ENCODE measurements at places on chromosomes 2 and 18.

GRCh38 chr2:160252278-160252887 is 52.3 kb upstream of the ITGB6 start:
- no peak for DNase-seq

DNA sequence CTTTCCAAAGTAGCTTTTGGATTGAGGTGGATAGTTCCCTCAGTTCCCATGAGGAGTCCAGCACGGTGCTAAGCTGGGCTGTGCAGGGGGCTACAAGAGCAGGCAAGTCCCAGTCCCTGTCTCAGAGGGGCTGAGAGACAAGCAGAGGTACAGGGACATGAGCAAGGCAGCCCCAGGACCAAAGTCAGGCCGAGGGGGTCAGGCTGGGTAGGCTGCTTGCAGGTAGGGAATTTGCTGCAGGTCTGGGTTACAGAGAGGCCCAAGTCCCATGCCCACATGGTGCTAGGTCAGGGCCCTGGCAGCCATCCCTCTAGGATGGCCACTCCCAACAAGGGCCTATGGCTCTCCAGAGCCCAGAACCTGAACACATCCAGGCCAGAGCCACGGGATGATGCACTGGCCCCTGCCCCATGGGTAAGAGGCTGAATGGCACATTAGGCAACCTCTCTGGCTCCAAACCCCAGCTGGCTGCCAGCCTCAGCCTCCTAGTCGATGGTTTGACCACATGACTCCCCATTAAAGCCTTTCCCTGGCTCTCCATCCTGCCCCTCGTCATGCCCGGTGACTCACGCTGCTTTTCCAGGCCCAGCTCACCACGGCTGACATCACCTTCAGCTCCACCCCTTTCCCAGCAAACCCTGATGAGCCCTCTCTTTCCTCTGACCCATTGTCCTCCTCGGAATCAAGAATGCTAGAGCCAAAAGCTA is 83.7 kb downstream of the SDC1 start:
- peak; percentile 63 for DNase-seq

GRCh38 chr2:236309669-236310029 is 45.4 kb upstream of the ASB18 start:
- peak; percentile 65 for DNase-seq

- DNase-seq, result no peak
Observed at GRCh38 chr2:233108611-233109490, 48.7 kb downstream of the INPP5D start.

GRCh38 chr2:89851583-89851905 is 1160.1 kb downstream of the RPIA start:
- DNase-seq, result no peak

- no peak for DNase-seq
Observed at GRCh38 chr2:157980020-157980419, 103.9 kb upstream of the ACVR1 start.

GRCh38 chr2:3626812-3627499 is 31.0 kb upstream of the ALLC start:
- DNase-seq, result no peak

DNA sequence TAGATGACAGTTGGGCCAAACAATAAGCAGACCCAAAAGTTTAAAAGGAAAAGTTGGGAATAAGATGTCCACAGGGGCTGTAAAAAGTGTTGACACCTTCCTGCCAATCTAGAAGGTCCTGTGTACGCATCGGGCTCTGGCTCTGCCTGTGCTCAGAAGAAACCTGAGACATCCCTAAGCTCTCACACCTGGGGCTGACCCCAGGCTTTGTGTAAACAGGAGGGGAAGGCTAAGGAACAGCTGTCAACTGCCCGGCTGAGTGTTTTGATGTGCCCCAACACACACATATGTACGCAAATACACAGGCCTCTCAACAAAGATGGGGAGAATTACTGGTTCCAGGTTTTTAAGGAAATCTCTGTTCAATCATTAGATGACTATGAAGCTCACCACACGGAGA is 59.5 kb downstream of the TMEM131 start:
- no peak for DNase-seq

- DNase-seq, result no peak
Observed at GRCh38 chr2:188519136-188519535, 227.5 kb downstream of the GULP1 start.

DNA sequence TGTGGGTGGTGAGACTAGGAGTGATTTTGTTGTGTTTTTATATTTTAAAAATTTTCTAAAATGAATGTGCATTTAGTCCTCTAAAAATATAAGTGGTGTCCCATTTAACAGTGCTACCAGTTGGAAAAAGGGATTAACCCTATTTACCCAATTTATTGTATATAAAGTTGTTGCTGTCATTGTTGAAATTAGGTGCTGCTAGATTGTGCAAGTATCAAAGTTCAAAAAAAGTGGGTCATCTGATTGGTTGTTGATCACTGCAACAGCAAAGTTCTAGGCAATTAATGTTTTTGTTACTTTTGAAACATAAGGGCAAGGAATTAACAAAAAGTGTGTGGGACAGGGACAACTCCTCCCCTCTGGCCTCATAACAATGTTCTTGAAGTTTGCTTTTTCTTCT is 40.6 kb downstream of the ADNP2 start:
- DNase-seq, result no peak

DNA sequence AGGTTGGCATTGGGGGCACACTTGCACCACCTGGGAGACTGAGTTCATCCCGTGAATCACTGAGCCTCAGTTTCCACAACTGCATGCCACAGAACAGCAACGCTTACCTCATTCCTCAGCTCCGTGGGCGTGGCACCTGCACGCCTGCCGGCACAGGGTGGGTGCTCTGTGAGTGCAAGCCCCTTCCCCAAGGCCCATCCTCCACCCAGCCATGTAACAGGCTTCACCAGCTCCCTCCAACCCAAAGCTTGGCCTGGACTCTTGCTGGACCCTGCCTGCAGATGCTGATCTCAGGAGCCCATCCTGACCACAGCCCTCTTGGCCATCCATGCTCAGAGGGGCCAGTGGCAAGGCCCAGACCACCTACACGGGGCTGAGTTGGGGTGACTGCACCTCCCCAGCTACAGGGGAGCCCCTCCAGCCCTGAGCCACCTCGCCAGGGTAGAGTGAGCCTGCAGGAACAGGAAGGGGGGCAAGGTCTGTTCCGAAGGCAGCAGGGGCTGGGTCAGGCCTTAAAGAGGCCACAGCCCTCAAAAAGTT is 1.8 kb downstream of the PRLH start:
- DNase-seq, result no peak

GRCh38 chr2:102439065-102439695 is 16.2 kb downstream of the IL18RAP start:
- no peak for DNase-seq

- no peak for DNase-seq
Observed at GRCh38 chr18:24584813-24585212, 124.4 kb downstream of the HRH4 start.

DNA sequence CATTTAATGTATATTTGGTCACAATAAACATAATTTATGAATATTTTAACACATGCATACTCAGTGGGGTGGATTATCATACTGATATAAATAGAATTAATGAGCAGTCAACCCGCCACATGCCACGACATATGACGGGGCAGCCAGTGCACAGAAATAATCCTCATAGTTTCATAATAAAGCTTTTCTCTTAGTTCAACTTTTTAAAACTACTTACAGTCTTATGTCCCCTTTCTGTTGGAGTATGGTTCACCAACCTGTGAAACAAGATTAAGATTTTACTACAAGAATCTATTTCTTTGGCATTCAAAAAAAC is 75.6 kb upstream of the ETAA1 start:
- DNase-seq, result no peak

DNA sequence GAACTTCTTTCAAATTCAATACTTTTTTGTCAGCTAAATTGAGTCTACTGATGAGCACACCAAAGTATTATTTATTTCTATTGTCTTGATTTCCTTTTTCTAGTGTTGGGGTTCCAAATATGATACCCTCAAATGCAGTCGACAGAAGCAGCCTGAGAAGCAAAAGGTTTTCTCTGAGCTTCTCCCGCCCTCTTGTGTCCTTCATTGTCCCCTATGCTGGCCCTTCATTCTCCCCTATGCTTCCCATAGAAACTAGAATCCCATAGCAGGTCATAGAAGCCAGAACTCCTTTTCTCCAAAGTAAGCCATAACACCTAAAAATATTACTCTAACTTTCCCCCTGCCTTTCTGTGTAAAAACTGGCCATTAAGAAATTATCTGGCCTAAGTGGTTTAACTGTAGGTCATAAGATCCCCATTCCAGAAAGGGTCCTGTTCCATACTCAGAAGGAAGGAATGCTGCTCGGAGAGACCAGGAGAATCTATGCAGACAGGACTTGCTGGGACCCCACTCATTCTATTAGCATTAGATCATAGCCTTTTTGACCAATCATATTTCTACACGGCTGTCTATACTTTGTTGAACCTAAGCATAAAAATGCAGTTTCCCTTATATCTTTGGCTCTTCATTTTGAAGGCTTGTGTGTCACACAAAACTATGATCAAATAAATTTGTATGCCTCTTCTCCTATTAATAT is 764.6 kb upstream of the PKDCC start:
- no peak for DNase-seq

DNA sequence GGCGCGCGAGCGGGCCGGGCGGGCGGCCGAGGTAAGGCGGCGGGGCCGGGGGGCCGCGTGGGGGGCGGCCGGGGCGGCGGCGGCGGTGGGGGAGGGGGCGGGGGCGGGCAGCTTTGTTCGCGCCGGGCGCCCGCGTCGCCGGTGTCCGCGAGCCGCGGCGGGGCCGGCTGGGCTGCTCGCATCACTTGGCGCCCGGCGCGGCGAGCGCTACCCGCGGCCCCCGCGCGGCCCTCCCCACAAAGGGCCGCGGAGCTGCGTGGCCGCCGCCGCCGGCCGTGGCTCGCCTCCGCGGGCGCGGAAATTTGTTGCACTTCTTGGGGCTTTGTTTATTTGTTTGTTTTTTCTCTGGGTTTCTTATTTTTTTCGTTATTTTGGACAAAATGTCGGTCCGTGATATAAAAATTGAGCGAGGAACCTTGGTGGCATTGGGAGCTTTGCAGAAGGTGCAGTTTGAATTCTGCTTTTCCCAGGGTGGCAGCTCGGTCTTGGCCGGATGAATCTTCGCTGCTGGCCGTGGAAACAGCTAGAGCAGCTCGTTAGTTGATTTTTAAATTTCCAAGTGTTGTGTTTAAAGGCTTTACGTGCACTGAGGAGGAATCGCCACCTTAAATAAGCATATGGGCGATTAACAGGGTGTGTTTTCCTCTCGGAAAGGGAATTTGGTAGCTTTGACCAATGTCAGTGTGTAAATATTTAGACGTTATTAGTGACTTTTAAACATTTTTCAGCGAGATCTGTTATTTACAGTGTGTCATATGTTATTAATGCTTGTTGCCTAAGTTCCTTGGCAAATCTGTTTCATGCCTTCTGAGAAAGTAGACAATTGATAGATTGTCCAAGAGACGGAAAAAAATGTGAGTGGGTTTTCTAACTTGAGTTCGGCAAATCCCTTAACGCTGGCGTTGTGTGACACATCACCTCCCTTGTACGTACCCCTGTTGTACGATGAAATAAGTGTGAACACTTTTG is 822 bp downstream of the UBE2E3 start:
- DNase-seq, result no peak

DNA sequence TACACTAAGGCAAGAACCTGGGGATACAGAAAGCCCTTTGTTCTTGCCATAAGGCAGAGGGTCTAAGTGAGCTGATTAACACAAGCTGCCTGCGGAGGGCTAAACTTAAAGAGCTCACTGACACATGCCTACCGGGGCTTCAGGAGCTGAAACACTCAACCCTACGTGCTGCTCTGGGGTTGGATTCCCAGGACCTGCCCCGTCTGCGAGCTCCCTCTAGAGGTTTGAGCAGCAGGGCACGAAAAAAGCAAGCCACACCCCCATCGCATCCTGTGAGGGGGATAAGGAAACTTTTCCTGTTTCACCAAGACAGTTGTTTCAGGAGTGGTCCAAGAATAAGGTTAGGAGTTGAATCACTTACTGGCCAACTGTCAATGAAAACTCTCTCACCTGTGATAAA is 562.1 kb downstream of the TMX3 start:
- no peak for DNase-seq

- DNase-seq, result no peak
Observed at GRCh38 chr2:114488841-114489530, 46.5 kb downstream of the DPP10 start.

DNA sequence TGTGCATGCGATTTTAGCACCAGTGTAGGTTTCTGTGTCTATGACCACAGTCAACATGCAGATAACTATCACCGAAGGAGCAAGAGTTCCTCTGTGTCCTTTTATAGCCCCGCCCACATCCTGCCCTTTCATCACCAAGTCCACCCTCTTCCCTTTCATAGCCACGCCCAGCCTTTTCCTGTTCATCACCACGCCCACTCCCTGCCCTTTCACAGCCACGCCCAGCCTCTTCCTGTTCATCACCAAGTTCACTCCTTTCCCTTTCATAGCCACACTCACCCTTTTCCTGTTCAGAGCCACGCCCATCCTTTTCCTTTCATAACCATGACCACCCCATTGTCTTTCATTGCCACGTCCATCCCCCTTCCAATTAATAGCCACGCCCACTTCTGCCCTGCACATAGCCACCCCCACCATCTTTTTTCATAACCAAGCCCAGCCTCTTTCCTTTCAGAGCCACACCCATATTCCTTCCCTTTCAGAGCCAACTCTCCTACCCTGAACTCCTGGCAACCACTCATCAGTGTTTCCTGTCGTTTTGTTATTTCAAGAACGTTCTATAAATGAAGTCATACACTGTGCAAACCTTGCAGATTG is 273.9 kb downstream of the MYT1L start:
- DNase-seq, result no peak

DNA sequence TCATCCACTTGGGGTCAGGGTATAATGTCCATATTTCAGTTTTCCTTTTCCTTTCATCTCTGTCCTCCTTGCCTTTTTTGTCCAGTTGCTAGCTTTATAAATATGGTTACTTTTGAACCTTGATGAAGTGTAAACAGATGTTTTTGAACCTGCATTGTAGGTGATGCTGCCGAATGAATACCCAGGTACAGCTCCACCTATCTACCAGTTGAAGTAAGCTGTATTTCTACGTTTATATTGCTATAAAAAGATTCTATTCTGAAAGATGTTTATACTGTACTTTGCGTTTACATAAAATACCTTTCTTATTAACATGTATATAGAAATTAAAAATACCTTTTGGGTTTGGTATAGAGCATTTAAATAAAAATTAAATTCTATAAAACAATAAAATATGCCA is 2.2 kb downstream of the IMPACT start:
- DNase-seq, result no peak

- no peak for DNase-seq
Observed at GRCh38 chr2:208466151-208466919, 59.7 kb downstream of the PTH2R start.

DNA sequence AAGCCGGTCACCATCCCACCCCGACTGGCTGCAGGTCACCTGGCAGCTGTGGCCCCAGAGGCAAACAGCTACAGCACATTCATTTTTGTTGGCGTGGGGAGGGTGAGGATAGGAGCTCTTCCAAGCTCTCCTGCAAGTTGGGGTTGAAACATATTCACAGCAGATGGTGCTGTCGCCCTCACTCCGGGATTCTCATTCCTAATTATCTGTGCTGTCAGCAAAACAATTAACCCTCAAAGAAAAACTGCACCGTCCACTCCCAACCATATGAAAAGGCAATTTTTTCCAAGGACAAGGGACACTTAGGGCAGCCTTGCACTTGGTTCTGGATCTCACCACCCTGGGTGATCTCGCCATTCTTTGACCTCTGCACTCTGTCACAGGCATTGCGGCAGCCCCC is 68.6 kb downstream of the ZBTB7C start:
- DNase-seq, result no peak
